ENCODE measurements at places on chromosomes 6 and 20.

DNA sequence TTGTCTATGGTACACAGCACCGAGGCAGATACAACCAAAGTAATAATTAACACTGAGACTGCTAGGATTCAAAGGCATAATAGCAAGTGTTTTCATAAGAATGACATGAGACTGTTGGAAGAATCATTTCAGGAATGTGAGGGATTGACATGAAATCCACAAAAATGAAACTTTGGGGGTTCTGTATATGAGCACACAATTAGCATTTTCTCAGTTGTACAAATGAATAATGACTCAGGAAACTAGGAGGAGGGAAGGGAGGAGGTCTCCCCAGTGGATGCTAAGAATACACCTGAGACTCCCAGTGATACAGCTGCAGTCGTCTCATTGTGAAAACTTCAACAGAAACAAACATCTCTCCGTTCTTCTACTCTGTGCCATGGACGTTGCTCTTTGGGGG, 428.4 kb upstream of the PLCB4 start:
- no peak for DNase-seq

GRCh38 chr6:53961679-53962370, 149.4 kb upstream of the MLIP start:
- DNase-seq: peak; percentile 69

DNA sequence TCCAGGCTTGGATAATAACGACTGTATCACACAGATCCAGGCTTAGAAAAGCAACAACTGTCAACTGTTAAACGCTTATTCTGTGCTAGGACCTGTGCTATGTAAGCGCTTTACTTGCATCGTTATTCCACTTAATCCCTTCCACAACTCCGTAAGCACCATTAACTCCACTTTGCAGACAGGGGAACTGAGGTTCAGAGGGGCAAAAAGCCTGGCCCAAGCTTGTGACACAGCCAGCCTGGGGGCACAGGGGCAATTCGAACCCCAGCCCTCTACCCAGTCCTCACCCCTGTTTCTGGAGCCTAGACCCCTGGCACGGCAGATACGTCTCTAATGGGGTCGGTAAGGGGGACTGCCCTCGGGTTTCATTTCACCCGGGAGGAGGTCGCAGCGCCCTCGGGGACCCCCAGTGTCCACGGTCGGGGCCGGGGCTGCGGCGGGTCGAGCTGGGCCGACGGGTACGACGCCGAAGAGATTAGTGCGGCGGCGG, 411 bp downstream of the DSN1 start:
- no peak for DNase-seq

GRCh38 chr6:109512271-109512817, 29.3 kb upstream of the ZBTB24 start:
- no peak for DNase-seq

- DNase-seq: no peak
These were observed 8.7 kb downstream of the JAG1 start for GRCh38 chr20:10665027-10665561.

GRCh38 chr6:13096084-13096483, 232.3 kb downstream of the TBC1D7 start:
- DNase-seq: no peak

- no peak for DNase-seq
These were observed 43.3 kb upstream of the DST start for GRCh38 chr6:56685994-56686393.

Data from HTR-8/SVneo (cell line).